ENCODE measurements at places on chromosomes 2 and 18. TPM values are rescaled to one million over a fixed set of nuclear protein-coding genes. Genes with fewer than 3 reads are reported as not detected.

The MYOM1 gene
- polyA plus RNA-seq = 2.1 TPM

DNA sequence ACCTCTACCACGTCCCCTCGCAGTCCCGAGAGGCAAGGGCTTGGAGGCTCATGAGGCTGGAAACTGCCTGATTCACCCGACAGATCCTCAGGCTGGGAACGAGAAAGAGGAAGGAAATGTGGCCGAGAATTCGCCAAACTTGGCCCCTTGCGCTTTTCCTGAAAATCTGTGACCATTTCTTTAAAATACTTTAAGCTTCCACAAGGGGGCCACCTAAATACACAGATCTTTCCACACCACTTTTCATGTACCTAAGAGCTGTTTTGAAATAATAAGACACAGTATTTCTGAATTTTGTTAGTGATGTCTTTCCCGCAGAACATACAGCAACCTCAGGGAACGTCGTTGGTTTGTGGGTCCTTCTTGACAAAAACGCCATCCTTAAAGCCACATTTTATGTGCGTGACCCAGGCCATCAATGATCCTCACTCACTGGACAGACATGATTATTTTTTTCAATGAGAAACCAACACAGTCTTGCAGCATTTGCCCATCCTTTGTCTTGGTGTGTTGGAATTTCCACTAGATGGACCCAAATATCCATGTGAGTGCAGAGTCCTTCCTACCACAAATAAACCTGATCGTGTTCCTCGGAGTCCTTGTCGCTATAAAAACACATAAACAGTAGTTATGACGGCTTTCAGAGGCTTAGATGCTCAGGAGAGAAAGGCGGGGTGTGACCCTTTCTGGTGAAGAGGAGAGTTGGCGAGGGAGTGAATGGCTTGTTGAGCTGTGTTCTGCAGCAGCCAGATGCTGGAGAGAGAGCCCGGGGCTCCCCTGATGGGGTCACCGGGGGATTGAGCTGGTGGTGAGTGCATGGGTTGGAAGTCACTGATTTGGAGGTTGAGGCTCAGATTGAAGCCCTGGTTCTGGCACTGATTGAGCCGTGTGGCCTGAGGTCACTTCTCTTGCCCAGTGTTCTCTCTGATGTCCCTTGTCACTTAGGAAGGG lies 25.0 kb downstream of the DCDC2C start:
- no peak for DNase-seq

GRCh38 chr2:16978301-16978700 lies 312.7 kb upstream of the CYRIA start:
- DNase-seq = peak; percentile 59

- DNase-seq = no peak
Measured at GRCh38 chr2:46499392-46499785, 20.0 kb downstream of the TMEM247 start.

GRCh38 chr18:48646976-48647375 lies 108.1 kb downstream of the CTIF start:
- DNase-seq = no peak
